ENCODE measurements at places on chromosomes 2 and 18.

DNA sequence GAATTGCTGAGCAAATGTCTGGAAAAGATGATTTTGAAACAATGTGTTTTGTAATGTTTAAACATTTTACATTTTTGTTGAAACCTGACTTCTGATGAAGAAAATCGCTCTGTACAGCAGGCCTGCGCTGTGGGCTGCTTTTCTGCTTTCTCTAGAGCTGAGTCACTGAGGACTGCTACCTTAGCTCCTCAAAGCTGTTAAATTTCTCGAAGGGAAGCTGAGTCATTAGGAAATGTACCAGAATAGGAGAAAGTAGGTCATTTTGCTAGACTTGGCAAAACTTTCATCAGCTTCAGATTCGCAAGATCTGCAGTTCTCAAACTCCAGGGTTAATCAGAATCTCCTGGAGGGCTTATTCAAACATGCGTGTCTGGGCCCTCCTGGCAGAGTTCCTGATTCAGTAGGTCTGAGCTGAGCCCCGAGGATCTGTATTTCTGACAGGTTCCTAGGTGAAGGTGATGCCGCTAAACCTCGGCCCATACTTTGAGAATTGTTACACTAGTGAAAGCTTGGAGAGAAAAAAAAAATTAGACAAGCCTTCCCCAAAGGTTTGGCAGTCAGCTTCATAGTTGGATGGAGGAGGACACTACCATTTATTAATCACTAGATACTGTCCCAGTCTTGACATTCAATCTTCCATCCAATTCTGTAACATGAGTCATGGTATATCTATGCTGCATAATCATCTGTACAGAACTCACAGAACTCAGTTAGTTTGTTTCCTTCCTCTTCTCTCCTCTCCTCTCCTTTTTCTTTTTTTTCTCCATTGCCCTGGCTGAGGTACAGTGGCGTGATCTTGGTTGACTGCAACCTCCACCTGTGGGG is 297.6 kb downstream of the PARD3B start:
- peak; percentile 26 for DNase-seq

DNA sequence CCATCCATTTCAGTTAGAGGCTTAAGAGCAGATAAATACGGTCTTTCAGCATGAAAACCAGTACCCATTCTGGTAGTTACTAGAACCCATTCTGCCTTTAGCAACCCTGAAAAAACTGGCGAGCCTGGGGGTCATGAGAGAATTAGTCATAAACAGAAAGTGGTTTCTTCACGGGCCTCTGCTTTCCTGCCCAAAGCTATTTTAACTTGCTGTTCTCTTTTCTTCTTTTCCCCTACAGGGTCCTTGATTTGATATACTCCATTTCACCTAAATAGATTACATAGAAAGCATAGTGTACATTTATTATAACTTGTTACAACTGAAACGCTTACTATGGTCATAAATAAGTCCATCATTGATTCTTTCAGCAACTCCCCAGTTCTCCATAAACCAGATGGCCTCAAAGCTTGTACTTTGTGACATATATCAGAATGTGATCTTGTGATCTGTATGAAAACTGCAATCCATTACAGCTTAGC is 48.3 kb downstream of the WDFY1 start:
- DNase-seq = no peak

GRCh38 chr2:175737722-175738361 is 264.2 kb downstream of the LNPK start:
- DNase-seq = no peak

DNA sequence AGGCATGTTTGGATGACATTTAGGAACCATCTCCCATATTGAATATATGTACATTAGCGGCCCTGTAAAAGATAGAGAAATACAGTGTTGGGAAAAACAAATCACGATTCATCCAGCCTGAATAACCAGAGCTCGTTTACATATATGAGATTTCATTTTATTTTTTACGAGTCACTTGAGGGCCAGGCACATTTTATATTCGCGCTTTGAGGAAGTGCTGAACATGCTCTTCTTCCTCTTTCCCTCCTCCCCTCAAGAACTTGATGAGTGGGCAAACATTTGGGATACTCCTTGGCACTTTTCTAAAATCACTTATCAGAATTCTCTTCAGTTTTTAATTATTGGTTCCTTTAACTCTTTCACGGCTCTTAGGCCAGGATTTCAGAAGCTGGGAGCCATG is 268.0 kb upstream of the TANK start:
- no peak for DNase-seq

DNA sequence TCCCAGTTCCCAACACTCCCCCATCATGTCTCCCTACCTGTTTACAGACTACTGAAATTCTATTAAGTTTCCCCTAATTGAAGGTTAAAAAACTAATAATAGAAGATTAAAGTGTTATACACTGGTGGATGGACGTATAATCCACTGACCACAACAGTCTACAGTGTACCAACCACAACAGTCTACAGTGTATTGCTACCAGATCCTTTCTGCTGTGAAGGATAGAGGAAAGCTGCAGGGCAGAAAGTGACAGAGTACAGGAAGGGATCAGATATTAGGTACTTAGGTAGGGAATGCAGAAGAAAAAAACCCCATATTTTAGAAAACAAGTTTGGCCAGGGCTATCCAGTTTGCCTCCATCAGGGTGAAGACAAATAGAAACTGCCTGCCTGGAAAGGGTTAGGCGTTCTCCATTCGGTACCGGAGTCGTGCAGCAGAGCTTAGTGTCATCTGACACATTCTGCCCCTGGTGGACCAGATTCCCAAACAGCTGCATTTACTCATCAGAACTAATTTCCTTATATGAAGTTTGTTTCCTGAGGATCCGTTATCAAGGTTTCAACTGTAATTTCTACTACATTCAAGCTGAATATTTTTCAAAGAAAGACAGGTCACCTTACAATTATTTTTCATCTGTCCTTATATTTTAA is 49.9 kb downstream of the KLF7 start:
- DNase-seq = no peak

Measured in epithelial cell of prostate (primary cell).